ENCODE measurements at places on chromosomes 6 and 20.

- DNase-seq = no peak
Measured at GRCh38 chr20:3812975-3813847, 7.1 kb upstream of the AP5S1 start.

GRCh38 chr6:127347178-127347577 lies 3.8 kb upstream of the ECHDC1 start:
- DNase-seq = no peak

DNA sequence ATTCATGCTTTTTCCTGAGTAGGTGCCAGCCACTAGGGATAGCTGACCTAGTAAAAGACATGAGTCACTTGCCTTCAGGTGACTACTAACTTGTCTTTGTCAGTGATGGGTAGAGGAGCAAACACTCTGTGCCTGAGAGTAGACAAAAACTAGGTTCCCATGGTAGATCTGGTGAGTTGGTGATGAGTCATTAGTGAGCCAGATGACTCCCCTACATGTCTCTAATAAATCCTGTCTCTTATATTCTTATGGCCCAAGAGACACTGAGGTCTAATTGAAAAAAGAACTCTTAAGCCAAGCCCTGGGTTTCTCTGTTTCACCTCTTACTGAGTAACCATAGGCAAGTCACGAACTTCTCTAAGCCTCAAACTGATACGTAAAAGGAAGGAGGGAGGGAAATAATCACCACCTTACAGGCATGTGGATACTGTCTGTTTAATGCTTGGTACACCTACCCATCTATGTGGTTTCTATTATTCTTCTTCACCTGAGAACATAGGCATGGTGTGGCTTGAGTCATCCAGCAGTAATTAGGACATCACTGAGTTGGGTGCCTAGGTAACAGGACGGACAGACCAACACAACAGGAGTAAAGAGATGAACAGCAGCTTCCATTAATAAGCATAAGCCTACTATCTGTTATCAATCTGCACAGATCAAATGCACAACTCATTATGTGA lies 20.3 kb downstream of the TTPAL start:
- DNase-seq = no peak

DNA sequence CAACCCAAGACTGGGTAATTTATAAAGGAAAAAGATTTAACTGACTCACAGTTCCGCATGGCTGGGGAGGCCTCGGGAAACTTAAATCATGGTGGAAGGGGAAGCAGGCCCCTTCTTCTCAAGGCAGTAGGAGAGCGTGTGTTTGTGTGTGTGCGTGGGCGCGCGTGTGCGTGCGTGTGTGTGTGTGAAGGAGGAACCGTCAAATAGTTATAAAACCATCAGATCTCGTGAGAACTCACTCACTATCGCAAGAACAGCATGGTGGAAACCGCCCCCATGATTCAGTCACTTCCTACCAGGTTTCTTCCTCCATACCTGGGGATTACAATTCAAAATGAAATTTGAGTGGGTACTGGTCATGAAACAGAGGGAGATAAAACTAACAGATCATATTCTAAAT lies 220.1 kb upstream of the EYS start:
- DNase-seq = no peak

DNA sequence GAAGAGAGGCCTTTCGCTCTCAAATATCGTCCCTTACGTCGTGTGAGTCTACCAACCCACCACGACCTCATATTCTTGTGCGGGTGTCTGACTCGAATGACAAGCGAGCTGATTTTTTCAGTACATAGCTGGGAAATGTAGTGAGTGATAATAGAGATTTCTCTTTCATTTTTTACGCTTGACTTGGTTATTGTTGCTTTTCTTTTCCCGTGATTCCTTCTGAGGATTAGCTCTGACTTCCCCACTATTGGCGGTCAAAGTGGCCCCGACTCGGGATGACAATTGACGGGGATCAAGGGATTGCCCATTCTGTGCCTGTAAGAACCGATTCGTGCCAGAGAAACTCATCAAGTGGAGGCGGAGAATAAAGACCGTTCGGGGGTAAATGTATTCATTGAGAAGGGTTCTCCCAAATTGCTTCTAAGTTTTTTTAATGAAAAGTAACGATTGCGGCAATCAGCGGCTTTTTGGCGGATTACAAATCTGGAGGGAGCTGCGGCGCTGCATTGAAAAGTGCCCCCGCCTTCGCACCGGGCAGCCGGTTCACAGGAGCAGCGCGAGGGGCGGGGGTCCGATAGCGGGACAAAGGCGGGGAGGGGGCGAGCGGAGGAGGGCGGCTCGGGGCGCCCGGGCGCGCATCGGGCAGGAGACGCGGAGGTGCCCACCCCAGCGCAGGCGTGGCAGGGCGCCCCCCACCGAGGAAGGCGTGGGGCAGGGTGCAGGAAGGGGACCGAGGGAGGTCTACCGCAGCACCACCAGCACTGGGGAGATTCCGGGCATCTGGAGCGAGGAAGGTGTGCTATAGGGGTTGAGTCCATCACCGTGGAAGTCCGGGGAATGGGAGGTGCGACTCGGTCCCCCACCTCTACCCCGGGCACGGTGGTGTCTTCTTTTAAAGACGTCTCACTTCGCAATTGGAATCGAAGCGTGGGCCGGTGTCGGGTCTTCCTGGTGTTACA lies 44.5 kb upstream of the OSTM1 start:
- DNase-seq = no peak

DNA sequence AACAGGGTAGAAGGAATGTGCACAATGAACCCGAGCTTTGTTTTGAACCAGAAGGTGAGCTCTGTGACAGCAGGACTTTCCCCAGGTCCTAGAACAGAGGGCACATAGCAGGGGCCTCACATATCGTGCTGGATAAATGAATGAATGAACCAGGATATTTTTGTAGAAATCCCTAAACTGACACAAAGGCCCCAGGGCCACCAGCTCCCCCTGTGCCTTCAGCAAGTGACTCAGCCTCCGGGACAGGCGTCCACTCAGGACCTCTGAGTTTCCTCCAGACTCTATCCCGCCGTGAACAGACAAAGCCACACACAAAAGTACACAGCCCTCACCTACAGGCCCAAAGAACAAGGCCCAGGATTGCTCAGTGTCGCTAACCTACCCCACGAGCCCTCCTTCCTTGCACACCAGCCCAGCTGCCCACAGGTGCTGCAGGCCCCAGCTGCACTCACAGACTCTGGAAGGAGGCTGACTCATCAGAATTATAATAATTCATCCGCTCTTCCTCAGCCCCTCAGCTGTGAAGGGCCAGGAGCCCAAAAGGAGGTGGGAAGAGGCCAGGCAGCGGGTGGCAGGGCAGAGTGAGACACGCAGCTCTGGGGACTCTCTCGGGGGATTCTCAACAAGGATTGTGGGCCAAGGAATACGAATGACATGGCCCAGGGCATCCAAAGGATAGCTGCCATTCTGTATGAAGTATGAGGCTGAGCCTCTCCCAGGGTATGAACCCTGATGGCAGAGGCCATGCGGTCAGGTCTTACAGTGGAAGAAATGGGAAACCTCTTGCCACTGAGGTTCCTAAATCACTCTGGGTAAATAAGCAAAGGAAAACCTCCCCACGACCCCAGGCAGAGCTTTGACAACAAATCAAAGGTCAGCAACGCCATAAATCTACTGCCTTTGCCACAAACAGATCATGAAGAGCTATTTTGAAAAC lies 40.9 kb downstream of the SUMO4 start:
- no peak for DNase-seq

GRCh38 chr6:158086504-158087223 lies 81.4 kb downstream of the SERAC1 start:
- no peak for DNase-seq

- no peak for DNase-seq
Measured at GRCh38 chr6:134698228-134698627, 251.7 kb downstream of the ALDH8A1 start.

DNA sequence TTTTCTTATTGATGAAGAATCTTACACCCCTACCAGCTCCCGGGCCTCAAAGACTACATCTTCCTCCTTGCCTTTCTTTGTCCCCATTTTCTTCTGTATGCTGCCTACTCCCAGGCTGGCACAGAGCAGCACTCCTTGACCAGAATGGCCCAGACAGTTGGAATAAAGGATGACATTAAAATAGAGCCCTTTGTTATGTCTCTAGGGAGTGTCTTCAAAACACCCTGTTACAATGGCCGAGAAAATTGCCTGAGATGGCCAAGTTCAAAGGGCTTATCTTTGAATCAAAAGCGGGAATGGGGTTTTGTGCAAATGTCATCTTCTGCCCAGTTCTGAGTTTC lies 79.0 kb upstream of the TBC1D7 start:
- DNase-seq = no peak
